ENCODE measurements at places on chromosomes 7 and 10.
A peak's percentile ranks its signal among the peaks of the same experiment; 100 is the strongest.

DNA sequence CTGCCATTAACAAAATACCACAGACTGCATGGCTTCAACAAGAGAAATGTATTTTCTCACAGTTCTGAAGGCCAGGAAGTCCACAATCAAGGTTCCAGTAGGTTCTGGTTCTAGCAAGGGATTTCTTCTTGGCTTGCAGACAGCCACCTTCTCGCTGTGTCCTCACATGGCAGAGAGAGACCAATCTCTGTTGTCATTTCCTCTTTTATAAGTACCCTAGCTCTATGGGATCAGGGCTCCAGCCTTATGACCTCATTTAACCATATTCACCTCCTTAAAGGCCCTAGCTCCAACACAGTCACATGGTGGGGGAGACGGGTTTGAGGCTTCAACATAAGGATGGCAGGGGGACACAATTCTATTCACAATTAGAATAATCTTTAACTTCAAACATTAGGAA is 23.6 kb downstream of the ABI1 start:
- no peak for DNase-seq

DNA sequence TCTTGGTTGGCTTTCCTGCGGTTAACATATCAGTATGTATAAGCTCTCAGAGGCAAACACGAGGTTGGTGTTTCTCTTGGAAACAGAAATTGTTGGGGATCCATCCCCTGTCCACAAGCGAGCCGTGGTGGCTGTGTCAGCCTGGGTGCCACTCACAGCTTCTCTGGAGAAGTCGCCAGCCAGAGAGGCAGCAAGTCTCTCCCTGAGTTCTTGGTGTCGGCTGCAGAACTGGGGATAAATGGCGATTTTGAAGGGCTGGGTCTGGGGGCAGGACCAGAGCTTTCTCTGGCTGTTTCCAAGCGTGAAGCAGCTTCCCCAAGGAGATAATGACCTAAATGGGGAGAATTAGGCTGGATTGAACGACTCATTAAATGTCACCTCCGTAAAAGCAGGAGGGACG is 335.3 kb downstream of the GLRX3 start:
- no peak for DNase-seq

GRCh38 chr10:122981066-122981464 is 864 bp downstream of the PSTK start:
- peak; percentile 10 for DNase-seq

- DNase-seq = no peak
These were observed 29.8 kb downstream of the GSDME start for GRCh38 chr7:24727154-24728120.

DNA sequence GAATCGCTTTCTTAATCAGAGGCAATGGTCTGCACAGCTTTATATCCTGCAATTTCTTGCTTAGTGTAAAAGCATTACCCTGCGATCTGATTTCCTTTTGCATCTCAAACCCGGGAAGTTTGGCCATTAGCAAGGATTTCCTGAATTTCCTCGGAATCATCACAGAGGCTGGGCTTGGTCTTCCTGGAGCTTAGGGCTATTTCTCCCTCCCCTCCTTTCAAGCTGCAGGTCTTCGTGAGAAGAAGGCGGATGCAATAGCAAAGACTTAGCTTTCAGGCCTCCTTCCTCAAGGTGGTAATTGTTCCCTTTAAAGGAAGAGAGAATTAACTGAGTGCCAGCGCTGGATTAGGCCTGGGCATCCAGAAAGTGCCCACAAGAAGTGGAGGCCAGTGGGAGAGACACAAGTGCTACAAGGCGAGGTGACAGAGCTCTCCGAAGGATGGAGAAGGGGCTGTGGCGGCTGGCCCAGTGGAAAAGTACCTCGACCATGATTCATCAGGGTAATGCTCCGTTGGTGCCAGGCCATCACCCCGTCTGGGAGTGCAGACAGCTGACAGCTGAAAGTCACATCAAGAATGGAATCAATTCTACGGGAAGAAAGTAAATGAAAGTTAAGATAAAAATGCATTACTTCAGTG is 4.0 kb upstream of the ARMS2 start:
- DNase-seq = no peak

Data from right lung (tissue), 10 donors.